ENCODE measurements at places on chromosomes 7 and 10.

- DNase-seq: no peak
These were observed 106.2 kb downstream of the KAT6B start for GRCh38 chr10:74932648-74933047.

- DNase-seq: peak; percentile 34
These were observed 7.1 kb upstream of the UNCX start for GRCh38 chr7:1225441-1226185.

DNA sequence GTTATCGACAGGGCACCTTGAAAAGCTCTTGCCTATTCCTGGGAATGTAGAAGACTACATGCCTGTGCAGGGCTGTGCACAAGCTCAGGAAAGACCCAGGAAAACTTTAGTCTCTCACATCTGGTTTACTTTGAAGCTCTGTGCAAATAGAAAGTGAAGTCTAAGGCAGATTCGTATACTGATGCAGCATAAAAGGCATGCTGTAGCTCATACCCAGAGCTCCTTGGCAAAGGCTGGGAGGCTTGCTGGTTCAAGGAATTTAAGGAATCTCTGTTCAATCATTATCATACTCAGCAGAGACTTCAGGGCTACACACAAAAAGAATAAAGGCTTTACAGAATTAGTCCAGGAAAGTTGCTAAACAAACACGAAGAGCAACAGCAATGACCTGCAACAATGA lies 192.0 kb downstream of the OTUD1 start:
- no peak for DNase-seq

GRCh38 chr7:29370531-29371314 lies 176.1 kb downstream of the CHN2 start:
- no peak for DNase-seq

GRCh38 chr10:18713077-18713476 lies 53.8 kb downstream of the ARL5B start:
- no peak for DNase-seq

DNA sequence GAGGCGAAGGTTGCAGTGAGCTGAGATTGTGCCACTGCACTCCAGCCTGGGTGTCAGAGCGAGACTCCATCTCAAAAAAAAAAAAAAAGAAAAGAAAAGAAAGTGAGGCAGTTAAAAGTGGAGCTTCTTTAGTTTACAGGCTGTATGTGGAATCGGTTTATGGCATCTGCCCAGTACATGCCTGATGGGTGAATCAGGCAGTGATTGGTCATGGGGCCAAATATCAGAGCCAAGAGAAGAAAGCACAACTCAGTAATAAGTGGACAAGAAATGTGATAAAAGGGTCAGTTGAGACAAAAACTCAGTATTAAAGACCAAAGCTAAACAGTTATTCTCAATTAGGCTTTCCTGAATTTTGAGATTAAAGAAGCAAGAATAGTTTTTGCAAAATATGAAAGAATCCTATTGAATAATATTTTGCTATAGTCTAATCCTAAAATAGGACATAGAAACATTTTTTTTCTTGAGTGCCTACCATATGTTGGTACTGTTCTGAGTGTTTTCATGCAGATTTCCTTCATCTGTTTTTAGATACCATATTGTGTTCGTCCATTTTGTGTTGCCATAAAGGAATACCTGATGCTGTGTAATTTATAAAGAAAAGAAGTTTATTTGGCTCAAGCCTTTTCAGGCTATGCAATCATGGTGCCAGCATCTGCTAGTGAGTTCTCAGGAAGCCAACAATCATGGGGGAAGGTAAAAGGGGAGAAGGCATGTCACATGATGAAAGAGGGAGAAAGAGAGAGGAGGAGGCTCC lies 14.4 kb downstream of the CDC14C start:
- no peak for DNase-seq

- no peak for DNase-seq
These were observed 42.3 kb upstream of the SP8 start for GRCh38 chr7:20828947-20829346.

GRCh38 chr10:19531324-19531723 lies 284.9 kb upstream of the PLXDC2 start:
- no peak for DNase-seq

GRCh38 chr7:111647881-111648280 lies 85.6 kb upstream of the IMMP2L start:
- no peak for DNase-seq

GRCh38 chr7:92934096-92934495 lies 97.7 kb upstream of the CDK6 start:
- DNase-seq: no peak

DNA sequence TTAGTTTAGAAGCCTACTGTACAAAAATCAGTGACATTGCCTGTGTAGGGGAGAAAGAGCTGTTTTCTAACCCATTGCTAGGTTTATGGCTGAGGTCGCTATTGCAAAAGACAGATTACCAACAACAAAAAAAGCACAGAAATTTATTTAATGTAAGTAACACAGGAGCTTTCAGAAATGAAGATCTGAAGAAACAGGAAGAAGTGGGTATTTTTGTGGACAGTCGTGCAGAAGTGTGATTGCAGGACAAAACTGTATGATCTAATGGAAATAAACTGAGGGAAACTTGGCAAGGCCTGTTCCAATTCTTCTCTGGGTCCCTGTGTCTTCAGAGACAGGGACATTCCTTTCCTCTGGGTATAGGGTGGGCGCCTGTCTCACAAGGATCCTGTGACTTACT lies 87.4 kb downstream of the APBB1IP start:
- DNase-seq: no peak

DNA sequence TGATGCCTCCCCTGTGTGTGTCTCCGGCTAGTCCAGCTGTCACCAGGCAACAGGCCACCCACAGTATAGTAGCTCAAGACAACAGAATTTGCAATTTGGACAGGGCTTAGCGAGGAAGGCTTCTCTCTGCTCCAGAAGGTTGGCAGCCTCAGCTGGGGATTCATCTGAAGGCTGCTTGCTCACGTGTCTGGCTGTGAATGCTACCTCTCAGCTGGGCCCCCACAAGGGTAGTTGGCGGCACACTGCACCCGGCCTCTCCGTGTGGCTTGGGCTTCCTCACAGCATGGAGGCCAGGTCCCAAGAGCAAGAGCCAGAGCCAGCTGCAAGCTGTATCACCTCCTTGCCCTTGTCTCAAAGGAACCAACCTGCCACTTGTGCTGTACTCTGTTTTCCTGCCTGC lies 19.2 kb downstream of the ECHDC3 start:
- DNase-seq: no peak

DNA sequence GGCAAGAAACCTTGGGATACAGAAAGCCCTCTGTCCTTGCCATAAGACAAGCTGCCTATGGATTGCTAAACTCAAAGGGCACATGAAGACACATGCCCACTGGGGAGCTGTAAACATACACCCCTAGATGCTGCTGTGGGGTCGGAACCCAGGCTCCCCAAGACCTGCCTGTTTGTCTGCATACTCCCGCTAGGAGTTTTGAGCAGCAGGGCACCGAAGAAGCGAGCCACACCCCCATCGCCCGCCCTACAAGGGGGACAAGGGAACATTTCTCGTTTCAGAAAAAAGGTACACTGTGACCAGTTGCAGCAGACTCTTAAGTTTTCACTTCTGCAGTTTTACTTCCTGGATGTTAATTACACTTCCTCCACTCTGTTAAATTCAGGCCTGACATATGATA lies 680.2 kb upstream of the GHITM start:
- no peak for DNase-seq

DNA sequence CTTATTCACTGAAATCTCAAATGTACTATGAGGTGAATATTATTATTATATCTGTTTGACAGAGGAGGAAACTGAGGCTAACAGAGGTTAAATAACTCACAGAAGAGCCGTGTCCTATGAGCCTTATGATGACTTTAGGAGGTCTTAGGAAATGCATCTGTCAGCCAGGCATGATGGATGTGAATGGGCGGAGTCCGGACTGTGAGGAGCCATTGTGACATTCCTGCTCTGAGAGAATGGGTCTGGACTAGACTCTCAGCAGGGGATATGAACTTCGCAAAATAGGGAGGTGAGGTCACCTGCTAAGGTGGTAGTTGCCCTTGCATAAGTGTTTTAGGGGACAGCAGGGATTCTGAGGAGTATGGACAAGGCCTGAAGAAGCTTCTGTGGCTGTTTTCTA lies 153.6 kb downstream of the TMEM178B start:
- no peak for DNase-seq

GRCh38 chr10:78778444-78779338 lies 290.1 kb upstream of the ZMIZ1 start:
- DNase-seq: no peak

GRCh38 chr7:28858206-28858605 lies 99.9 kb downstream of the TRIL start:
- DNase-seq: no peak

GRCh38 chr10:69316313-69317059 lies 38.2 kb downstream of the HK1 start:
- DNase-seq: no peak

- DNase-seq: no peak
These were observed 14.6 kb upstream of the ST7 start for GRCh38 chr7:116938678-116939077.

- DNase-seq: no peak
These were observed 258.0 kb upstream of the PRKCQ start for GRCh38 chr10:6838118-6838517.
